Kasumi-1 (cell line): ENCODE measurements at places on chromosomes 4 and X.

- DNase-seq: no peak
Observed at GRCh38 chrX:30039768-30040167, 175.6 kb upstream of the MAGEB2 start.

DNA sequence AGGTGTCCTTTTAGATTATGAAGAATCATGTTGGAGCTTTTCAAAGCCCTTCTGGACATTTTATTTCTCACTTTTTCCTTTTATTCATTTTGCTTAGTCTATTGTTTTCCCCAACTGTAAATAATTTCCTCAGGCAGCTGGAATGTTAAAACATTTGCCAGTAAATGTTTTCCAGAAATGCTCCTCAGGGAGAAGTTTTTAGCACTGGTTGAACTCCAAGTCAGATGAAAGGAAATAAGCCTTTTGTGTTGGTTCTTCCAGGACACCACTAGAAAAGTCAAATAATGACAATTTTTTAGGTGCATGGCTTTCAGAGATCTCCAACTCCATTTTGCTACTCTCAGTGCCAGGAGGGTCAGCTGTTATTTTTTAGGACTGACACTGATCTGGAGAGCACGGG is 127.9 kb downstream of the IL13RA2 start:
- DNase-seq: no peak

- no peak for DNase-seq
Observed at GRCh38 chr4:153233761-153234371, 29.6 kb downstream of the TRIM2 start.

GRCh38 chr4:111449657-111450056 is 695.6 kb upstream of the FAM241A start:
- no peak for DNase-seq

DNA sequence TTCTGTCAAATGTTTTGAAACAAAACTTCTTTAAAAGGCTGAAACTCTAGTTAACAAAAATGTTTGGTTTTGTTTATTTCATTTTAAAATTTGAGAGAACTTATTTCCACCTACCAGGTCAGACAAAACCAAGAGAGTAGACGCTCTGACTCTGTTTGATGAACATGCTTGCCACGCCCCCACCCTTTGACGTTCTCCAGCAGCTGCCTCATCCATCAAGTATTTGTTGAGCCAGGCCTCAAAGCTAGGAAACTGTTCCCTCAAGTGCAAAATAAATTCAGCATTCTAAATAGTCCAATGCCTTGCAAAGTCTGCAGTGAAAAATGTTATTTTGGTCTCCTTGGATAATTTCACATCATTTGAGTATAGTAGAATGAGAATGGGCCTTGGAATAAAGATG is 121.6 kb downstream of the GUCY2F start:
- DNase-seq: no peak

DNA sequence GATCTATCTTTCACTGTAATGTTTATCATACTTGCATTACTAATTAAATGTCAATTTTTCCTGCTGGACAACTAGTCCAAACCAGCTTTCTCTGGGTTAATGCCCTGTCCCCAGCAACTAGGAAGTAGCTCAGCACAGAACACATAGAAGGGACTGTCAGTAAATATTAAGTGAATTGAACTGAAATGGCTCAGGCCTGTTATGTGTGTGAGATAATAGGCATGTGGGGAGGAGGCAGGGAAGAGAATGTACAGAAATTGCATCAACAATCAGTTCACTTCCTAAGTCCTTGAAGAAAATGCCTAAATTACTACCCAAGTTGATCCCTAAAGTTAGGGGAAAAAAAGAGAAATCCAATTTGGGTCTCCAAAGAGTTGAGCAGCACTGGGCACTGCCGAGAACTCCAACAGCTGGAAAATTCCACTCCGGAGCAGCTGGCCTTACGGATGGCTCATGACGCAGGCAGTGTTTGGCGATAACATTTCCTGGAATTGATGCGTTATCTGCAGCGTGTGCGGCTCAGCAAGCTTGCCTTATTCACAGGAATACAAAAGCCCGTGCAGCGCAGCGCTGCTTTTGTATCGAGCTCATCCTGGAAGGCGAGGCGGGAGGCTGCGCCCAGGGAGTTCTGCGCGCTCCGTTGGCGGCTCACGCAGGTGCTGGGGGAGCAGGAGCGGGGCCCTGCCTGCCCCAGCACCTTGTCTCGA is 297.3 kb upstream of the LCORL start:
- no peak for DNase-seq

- peak; percentile 42 for DNase-seq
Observed at GRCh38 chr4:14143892-14144291, 516.4 kb upstream of the BOD1L1 start.

- DNase-seq: no peak
Observed at GRCh38 chr4:58510652-58511051, 1400.5 kb upstream of the IGFBP7 start.

DNA sequence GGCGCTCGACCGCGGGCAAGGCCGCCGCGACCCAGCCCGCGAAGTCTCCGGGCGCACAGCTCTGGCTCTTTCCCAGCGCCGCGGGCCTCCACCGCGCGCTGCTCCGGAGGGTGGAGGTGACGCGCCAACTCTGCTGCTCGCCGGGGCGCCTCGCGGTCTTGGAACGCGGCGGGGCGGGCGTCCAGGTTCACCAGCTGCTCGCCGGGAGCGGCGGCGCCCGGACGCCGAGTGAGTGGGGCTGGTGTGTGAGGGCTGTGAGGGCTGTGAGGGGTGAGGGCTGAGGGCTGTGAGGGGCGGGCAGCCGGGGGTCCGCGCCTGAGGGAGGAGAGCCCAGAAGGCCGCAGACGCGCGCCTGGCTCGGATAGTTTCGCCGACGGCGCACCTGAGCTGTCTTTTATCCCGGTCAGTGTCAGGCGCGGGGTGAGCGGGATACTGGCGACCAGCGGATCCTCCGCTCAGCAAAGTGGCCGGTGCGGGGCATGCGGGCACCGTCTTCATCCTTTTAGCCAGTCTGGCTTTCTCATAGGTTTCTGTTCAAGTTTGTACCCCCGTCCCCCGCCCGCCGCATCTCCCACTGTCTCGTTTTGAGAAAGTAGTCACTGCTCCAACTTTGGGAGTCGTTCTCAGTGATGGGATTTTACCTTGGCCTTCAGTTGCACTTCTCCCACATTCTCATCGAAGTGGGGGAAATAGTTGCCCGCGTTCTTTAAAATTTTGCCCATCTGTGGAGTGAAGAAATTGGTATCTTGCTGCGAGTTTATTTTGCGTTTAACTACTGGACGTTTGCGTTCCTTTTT is 586 bp downstream of the HERC5 start:
- DNase-seq: no peak

DNA sequence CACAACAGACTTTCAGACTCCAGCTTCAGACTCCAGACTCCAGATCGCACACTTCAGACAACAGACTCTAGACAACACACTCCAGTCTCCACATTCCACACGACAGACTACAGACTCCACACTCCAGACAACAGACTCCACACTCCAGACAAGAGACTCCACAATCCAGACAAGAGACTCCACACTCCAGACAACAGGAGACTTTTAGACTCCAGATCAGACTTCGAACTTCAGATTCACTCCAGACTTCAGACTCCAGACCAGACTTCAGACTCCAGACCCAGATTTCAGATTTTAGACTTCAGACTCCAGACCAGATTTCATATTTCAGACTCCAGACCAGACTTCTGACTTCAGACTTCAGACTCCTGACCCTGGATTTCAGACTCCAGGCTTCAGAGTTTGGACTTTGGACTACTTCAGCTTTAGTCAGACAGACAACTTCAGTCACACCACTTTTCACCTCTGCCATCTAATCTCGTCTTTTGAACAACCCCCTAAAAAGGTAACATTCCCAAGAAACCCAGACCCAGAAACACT is 29.0 kb upstream of the TLR2 start:
- DNase-seq: no peak

- DNase-seq: peak; percentile 24
Observed at GRCh38 chr4:71270901-71271300, 67.9 kb upstream of the SLC4A4 start.

- DNase-seq: no peak
Observed at GRCh38 chrX:132843363-132843762, 115.1 kb downstream of the HS6ST2 start.

DNA sequence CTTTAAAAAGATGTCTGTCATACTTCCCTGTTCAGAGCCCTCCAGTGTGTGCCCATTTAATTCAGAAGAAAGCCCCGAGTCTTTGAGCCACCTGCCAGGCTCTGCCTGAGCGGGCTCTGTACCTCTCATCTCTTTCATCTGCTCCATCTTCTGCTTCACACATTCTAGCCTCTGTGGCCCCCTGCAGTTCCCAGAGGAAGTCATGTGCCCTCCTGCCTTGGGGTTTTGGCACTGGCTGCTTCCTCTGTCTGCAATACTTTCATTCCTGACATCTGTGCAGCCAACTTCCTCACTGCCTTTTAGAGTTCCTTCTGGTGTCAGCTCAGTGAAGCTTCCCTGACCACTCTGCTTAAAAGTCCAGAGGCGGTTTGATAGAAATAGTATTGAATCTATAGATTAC is 6.2 kb upstream of the STK32B start:
- peak; percentile 96 for DNase-seq

DNA sequence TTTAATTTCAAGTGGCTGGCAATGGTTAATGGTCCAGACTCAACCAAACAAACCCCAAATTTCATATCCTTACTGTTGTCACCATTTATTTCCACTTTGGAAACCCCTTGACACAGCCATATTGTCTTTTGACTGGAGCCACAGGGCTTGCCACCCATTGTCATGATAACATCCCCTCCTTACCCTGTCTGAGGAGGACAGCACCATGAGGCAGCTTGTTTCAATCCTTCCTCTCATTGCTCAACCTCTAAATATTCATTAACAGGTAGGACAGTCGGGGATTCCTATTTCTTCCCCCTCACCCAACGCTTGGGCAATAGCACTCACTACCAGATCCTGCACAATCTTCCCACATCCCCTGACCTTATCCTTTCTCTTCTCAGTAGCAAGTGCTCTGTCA is 92.1 kb downstream of the CEP135 start:
- DNase-seq: no peak

- DNase-seq: no peak
Observed at GRCh38 chr4:128162434-128162833, 101.3 kb downstream of the LARP1B start.

- no peak for DNase-seq
Observed at GRCh38 chrX:39850630-39851152, 247.1 kb downstream of the BCOR start.

DNA sequence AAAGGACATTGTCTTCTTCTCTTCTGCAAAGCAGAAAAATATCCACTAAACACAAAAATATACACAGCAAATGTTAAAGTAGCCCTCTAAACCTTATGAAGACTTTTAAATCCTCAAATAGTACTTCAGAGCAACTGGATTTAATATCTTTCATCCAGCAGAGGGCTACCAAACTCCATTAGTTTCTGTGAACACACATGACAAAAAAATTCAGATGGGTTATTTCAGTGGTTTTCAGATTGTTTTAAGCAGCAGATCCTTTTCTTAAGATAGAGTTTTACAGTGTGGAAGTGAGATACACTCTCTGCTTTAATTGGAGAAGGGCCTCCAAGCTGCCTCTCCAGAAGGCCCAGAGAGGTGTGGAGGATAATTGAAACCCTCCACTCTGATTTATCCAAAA is 56.7 kb downstream of the ANK2 start:
- peak; percentile 63 for DNase-seq

DNA sequence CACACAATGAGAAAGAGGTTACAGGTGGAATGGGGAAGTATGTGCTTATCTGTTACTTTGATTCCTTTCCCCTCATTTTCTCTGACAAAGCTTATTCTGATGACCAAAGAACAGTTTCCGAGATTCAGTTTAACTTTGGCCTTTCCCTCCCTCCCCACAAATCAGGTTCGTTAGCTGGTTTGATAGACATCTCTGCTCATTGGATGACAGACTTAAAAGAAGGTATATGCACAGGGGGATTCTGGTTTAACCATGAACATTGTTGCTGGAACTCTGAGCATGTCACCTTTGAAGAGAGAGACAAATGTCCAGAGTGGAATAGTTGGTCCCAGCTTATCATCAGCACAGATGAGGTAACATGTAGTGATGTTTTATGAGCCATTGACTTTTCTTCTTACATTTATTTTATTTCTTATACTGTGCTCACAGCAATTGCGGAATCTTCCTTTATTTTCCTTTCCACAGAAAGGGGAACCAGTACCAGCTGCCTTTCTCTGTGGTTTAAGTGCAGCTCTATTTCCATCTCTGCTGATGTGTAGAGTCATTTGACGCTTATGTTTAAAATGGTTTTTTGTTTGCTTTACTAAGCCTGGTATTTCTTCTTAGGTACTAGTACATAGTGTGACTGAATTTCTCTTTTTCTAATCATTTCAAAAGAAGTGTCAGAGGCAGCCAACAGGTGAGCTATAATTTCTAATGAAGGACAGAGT is 125.0 kb downstream of the AKAP4 start:
- DNase-seq: peak; percentile 33

- no peak for DNase-seq
Observed at GRCh38 chr4:109497511-109497910, 62.5 kb upstream of the MCUB start.

- no peak for DNase-seq
Observed at GRCh38 chrX:109735202-109735744, 2.2 kb upstream of the ACSL4 start.
